ENCODE measurements at places on chromosomes 11 and 22.

DNA sequence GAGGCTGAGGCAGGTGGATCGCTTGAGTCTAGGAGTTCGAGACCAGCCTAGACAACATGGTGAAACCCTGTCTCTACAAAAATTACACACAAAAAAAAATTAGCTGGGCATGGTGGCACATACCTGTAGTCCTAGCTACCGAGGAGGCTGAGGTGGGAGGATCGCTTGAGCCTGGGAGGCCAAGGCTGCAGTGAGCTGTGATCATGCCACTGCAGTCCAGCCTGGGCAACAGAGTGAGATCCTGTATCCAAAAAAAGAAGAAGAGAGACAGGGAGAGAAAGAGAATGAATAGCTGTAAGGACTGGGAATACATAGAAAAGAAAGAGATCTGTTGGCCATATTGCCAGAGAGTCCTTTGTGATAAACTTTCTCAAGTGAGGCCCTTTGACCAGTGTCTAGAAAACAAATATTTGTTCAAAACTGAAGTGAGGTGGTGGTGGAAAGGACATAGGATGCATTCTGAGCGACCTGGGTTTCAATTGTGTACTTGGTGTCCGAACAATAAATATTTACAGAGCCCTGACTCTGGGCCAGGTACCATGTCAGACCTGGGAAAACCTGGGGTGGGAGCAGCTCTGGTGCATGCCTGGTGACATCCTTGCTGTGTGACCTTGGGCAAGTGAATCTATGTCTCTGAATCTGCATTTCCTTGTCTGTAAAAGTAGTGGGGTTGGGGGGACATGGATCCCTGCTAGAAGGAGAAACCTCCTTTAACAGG is 89.6 kb upstream of the CRYBB3 start:
- no peak for DNase-seq

GRCh38 chr22:44972363-44973083 is 37.3 kb downstream of the PHF21B start:
- no peak for DNase-seq

GRCh38 chr11:61718621-61719302 is 33.7 kb upstream of the MYRF start:
- no peak for DNase-seq

- no peak for DNase-seq
These were observed 1.9 kb upstream of the THAP7 start for GRCh38 chr22:21003782-21004181.

- DNase-seq = no peak
These were observed 480 bp upstream of the SMARCB1 start for GRCh38 chr22:23786261-23786710.

Data from B cell (primary cell).